ENCODE measurements at places on chromosomes 4 and X. TPM values are rescaled to one million over a fixed set of nuclear protein-coding genes. Genes with fewer than 3 reads are reported as not detected.

LIMCH1 gene
- 24.1 TPM for total RNA-seq

ZNF182 gene
- 3.0 TPM for total RNA-seq

CAPN6 gene
- total RNA-seq = not detected

CXorf38 gene
- total RNA-seq = 13.1 TPM

GPR82 gene
- total RNA-seq = not detected
